HFFc6 (cell line): ENCODE measurements at places on chromosomes 11 and 22.

- H3K36me3 ChIP-seq = 0 out of 2 replicates have a peak, but pooled peaks cover 4% of the 10 kb centered on the region
- H3K27me3 ChIP-seq = peaks cover 2% of the 10 kb centered on the region; the same call in 1 of the 2 replicates
Measured at GRCh38 chr11:94563176-94563847, 3.9 kb upstream of the PIWIL4 start.

GRCh38 chr22:50716290-50717024, 21.5 kb upstream of the ACR start:
- no peak overlapping the region for H3K27ac ChIP-seq
- no peak for DNase-seq
- no peak overlapping the region for H3K4me3 ChIP-seq
- no peaks in the 10 kb centered on the region for H3K4me1 ChIP-seq
- H3K27me3 ChIP-seq = peaks cover 43% of the 10 kb centered on the region

DNA sequence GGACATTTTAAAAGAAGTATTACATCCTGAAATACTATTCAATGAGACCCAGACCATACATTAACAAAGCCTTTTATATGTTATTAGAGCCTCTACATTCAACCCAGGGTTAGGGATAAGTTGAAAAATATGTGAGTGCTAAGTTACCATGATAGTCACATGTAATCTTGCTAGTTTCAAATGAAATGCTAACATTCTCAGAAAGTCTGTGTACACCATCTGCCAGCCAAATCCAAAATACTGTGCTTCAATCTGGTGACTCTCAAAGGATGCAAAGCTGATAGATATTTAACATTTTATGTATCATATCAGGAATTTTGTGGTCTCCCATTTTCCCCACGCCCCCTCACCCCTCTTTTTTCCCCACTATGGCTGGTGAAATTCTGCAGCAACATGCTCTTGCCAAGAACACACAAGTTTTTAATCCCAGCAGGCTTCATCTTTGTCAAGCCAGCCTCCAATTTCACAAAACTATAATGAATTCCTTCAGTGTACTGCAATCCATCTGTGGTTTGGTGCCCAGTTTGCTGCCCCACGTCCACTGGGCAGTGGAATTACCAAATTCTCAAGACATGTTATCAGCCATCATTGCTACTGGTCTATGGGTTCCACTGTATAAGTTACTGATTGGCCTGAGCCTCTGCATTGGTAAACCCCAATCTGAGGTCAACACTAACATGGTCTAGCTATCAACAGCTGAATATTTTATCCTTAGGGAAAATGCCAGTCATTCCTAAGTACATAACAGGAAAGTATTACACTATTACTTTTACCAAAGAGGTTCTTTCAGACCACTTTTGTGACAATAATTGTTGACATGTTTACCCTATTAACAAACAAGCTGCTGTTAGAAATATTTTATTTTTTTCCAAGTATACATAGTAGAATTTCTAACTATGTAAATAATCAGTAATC, 1.5 kb upstream of the PICALM start:
- no peaks in the 10 kb centered on the region for H3K27me3 ChIP-seq
- peaks cover 48% of the 10 kb centered on the region for H3K4me1 ChIP-seq
- H3K27ac ChIP-seq = peak overlapping the region; percentile 100
- H3K4me3 ChIP-seq = peak overlapping the region; percentile 88
- peaks cover 24% of the 10 kb centered on the region for H3K36me3 ChIP-seq
- no peak for DNase-seq

GRCh38 chr11:72774499-72774898, 19.3 kb downstream of the STARD10 start:
- no peak for DNase-seq
- H3K36me3 ChIP-seq = no peaks in the 10 kb centered on the region
- no peak overlapping the region for H3K27ac ChIP-seq
- peaks cover 5% of the 10 kb centered on the region for H3K27me3 ChIP-seq
- no peak overlapping the region for H3K4me3 ChIP-seq

DNA sequence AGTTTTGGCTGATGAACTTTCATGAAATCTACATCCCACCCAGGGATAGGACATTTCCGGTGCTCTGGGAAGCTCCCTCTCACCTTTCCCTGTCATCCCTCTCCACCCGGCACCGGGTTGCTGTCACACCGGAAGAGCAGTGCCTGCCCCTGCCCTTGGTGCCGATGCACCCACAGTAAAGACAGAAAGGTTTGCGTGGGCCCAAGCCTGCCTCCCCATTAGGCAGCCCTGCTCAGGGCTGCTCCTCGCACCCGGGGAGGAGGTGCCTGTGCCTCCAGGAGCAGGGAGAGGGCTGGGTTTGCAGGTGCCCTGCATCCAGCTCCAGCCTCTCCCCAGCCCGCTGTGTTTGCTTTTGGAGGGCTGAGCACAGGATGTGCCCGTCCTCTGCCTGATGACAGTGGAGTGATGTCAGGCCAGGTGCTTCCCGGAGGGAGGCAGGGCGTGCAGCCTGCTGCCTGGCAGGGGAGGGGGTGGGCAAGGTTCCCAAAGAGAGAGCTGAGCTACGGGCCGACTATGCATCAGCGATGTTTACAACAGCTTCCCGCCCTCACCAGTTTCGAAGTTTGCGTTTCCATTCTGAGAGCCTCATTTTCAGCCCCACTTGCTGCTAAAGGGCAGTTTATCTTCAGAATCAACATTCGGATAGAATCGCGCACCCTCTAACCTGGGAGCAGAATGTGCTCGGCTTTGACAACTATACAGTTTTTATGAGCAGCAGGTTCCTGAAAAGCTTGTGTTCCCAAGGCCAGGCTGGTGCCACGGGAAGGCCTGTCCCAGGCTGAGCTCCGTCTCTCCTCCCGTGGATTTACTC, 83.2 kb upstream of the CLDN5 start:
- no peaks in the 10 kb centered on the region for H3K36me3 ChIP-seq
- no peak for DNase-seq
- no peak overlapping the region for H3K27ac ChIP-seq

- DNase-seq = no peak
- peaks cover 39% of the 10 kb centered on the region for H3K4me1 ChIP-seq
- H3K27ac ChIP-seq = peak overlapping the region; percentile 2; the same call in 1 of the 2 replicates
- peaks cover 1% of the 10 kb centered on the region; the same call in 1 of the 2 replicates for H3K27me3 ChIP-seq
- H3K4me3 ChIP-seq = no peak overlapping the region
Measured at GRCh38 chr11:85884581-85885021, 29.4 kb downstream of the CCDC83 start.

GRCh38 chr22:17742527-17742902, 31.8 kb downstream of the BID start:
- peak; percentile 43 for DNase-seq
- no peak overlapping the region for H3K27ac ChIP-seq
- no peak overlapping the region for H3K4me3 ChIP-seq
- no peaks in the 10 kb centered on the region for H3K4me1 ChIP-seq
- no peaks in the 10 kb centered on the region for H3K36me3 ChIP-seq

DNA sequence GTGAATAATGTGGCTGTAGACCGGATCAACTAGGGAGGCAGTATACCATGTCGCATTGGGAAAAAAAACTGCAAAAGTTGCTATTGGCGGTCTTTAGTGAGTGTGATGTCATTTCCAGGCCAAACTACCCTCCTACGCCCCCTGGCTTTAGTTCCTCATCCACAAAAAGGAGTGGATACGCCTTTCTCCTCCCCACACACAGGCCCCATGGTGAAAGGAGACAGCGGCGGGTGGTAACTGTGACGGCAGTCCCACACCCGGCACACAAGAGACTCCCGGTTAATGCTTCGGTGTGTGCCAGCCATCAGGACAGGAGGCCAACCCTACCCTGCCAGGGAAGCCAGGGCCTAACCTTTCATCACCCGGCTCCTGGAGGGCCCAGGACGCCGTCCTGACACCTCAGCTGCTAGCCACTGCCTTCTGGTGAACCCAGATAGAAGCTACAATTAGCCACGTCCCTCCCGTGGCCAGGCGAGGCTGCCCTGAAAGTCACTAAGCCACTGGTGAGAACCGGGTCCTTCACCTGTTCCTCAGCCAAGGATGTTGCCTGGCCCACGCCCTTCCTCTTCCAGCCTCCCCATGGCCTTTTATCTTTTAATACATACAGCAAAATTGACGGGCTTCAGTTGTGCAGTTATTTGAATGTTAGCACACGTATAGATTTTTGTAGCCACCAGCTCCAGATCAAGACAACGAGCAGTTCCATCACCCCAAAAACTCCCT, 10.8 kb downstream of the TP53I11 start:
- H3K27me3 ChIP-seq = peaks cover 14% of the 10 kb centered on the region
- H3K4me1 ChIP-seq = no peaks in the 10 kb centered on the region
- H3K36me3 ChIP-seq = no peaks in the 10 kb centered on the region
- H3K27ac ChIP-seq = no peak overlapping the region
- no peak for DNase-seq

DNA sequence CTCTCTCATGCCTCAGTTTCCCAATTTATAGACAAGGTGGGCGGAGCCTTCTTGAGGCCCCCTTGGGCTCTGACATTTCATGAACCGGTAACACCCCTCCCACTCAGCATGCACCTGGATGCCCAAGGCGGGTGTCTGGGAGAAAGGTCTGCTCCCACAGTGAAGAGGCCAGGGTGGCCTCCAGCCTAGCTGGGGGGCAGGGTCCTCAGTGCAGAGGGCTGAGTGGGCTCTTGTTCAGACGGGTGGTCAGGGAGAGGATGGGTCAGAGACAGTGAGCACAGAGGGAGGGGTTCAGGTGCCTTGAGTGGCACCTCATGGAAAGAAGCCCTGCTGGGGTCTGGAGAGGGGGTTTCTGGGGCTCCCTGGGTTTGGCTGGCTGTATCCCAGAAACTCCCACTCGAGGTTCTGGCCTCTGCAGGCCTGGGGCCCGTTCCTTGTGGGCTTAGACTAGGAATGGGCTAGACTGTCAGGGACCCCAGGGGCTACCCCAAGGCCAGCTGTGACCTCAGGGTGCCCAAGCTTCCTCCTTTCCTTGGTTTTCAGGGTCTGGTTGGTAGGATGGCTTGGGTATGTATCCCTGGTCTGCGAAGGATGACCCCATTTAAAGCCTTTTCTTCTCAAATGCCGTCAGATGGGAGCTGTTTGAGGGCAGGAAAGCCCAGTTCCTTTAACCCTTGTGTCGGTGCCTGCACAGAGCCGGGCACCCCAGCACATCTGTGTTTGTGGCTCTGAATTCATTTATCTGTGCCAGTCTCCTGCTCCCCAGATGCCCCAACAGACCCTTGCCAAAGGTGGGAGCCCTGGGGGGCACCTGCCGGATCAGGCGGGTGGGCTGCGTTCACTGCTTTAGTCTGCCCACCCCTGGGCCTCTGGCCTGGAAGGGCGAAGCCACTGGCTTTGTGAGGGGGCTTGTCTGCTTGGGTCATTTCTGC, 1.2 kb downstream of the SYNGR1 start:
- H3K27ac ChIP-seq = peak overlapping the region; percentile 57; the same call in 1 of the 2 replicates
- peaks cover 22% of the 10 kb centered on the region for H3K4me1 ChIP-seq
- H3K27me3 ChIP-seq = peaks cover 6% of the 10 kb centered on the region
- no peaks in the 10 kb centered on the region for H3K36me3 ChIP-seq

DNA sequence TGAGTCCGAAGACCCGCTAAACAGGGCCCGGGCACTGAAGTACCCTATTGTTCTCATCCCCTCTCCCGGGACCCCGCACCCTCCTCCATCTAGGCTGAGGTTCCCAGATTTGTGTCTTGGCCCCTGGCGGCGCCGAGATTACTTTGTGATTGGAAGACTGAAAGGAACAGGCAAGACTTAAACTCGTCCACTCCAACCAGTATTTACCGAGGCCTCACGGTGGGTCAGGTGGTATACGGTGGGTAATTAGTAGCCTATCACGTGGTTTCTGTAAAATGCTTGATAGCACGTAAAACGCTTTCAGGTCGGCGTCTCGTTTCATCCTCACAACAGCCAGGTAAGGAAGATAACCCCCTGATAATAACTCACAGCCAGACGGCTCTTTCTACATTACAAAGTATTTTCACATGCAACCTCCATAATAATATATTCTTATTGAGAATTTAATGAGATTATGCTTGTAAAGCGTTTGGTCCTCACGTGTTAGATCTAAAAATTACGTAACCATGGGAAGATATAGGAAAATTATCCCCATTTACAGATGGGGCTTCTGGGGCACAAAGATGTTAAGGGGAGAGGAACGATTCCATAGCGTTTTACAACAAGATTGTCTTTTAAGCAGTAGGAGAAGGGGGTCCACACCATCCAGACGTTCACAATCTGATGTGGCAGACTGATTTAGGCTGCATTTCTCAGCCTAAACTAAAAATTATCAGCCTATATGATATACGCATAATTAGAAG, 642 bp upstream of the PIK3C2A start:
- peak overlapping the region; percentile 93 for H3K27ac ChIP-seq
- H3K27me3 ChIP-seq = no peaks in the 10 kb centered on the region; the same call in 1 of the 2 replicates
- peak; percentile 64 for DNase-seq
- H3K36me3 ChIP-seq = peaks cover 2% of the 10 kb centered on the region; the same call in 1 of the 2 replicates
- H3K4me3 ChIP-seq = peak overlapping the region; percentile 99
- peaks cover 46% of the 10 kb centered on the region for H3K4me1 ChIP-seq

GRCh38 chr22:26134654-26135330, 34.5 kb upstream of the SEZ6L start:
- H3K4me1 ChIP-seq = no peaks in the 10 kb centered on the region
- no peak for DNase-seq
- H3K27ac ChIP-seq = no peak overlapping the region
- no peaks in the 10 kb centered on the region for H3K27me3 ChIP-seq

GRCh38 chr11:14451825-14452224, 47.8 kb downstream of the COPB1 start:
- peaks cover 29% of the 10 kb centered on the region for H3K36me3 ChIP-seq
- DNase-seq = peak; percentile 25
- H3K27me3 ChIP-seq = no peaks in the 10 kb centered on the region
- peaks cover 75% of the 10 kb centered on the region for H3K4me1 ChIP-seq

DNA sequence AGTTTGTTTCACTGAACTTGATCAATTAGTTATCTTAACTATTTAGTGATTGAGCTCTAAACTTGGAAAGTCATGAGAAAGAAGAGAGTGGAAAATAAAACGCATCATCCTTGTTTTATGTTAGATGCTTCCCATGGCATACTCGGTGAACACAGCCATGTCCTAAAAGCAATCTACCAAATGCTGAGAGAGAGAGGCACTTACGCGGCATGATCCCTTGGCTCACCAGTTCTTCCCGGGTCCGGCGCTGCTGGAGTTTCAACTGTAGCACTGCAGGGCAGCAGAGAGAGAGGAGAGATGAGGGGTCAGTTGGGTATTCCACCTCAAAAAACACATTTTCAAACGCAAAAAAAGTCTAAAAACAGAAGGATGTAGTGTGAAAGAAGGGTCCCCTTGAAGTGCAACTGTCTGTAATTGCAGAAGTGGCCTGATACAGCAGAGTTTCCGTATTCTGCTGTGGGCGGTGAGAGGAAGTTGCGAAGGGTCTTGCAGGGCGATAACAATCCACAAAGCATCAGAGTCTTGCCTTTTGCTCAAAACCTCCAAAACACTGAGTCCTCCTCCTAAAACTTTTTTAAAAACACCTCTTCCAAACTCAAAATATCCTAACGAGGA, 92.7 kb downstream of the SGSM3 start:
- H3K4me3 ChIP-seq = no peak overlapping the region
- DNase-seq = no peak
- no peak overlapping the region for H3K27ac ChIP-seq
- H3K27me3 ChIP-seq = peaks cover 2% of the 10 kb centered on the region
- H3K36me3 ChIP-seq = peaks cover 25% of the 10 kb centered on the region
